Nucleus accumbens (tissue), 56 donors: ENCODE measurements at places on chromosomes 12 and 14.

GRCh38 chr12:131564845-131565244, 146.0 kb upstream of the SFSWAP start:
- DNase-seq: no peak

DNA sequence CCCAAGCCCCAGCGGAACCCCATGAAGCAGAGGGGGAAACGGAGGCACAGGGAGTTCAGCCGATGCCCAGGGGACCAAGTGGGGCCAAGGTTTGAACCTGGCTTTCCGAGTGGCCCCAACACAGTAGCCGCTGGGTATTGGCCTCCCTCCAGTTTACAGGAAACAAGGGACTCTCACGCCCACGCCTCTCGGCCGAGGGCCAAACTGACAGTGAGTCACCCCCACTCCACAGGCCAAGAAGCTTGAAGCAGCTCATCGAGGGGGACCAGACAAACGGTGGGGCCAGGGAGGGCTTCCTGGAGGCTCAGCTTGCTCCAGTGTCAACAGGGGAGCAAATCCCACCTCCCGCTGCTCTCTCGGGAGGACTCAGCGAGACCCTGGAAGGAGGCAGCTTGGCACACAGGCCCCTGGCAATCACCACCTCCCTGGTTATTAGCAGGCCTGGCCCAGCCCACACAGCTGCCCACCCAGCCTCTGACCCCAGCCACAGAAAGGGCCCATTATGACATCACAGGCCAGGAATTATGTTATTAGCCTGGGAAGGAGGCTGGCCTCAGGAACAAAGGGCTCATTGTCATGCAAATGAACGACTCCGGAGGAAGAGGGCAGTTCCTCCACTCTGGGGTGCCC, 54.6 kb downstream of the NCOR2 start:
- DNase-seq: peak; percentile 29

DNA sequence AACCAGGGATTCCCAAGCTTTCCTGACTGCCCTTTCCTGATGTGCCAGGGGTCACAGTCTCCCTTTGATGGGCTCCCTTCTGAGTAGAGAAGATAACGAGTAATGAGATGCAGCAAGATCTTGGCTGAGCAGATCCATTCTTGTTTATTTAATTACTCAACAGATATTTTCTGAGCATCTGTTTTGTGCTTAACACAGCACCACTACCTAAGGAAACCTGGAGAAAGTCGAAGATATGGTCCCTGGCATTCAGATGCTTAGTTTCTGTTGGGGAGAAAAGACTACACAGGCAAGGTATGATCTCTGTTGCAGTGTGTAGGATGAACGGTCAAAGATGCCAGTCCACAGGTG, 3.9 kb downstream of the AJUBA start:
- DNase-seq: no peak

GRCh38 chr12:76156726-76157125, 72.2 kb upstream of the NAP1L1 start:
- DNase-seq: no peak

GRCh38 chr12:60308366-60308991, 712.6 kb downstream of the SLC16A7 start:
- no peak for DNase-seq
